IPS DF 6.9 (cell line): ENCODE measurements at places on chromosomes 2 and 18.

DNA sequence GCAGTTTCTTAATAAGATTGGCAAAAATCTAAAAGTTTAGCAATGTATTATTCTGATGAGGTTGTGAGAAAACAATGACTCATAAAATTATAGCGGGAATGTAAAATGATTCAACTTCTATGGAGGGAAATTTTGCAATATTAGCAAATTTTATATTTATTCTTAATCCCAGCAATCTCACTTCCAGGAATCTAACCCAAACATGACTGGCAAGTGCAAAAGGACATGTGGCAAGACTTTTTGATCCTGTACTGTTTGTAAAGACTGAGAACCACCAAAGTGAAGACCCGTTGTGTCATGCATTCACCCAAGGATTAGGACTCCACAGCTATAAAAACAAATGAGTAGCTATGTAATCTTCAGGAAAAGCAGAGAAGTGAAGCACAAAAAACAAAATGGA lies 234.8 kb upstream of the KYNU start:
- H3K4me3 ChIP-seq, result no peak overlapping the region
- H3K36me3 ChIP-seq, result no peaks in the 10 kb centered on the region
- H3K4me1 ChIP-seq, result no peaks in the 10 kb centered on the region
- DNase-seq, result no peak
- H3K27me3 ChIP-seq, result no peaks in the 10 kb centered on the region

DNA sequence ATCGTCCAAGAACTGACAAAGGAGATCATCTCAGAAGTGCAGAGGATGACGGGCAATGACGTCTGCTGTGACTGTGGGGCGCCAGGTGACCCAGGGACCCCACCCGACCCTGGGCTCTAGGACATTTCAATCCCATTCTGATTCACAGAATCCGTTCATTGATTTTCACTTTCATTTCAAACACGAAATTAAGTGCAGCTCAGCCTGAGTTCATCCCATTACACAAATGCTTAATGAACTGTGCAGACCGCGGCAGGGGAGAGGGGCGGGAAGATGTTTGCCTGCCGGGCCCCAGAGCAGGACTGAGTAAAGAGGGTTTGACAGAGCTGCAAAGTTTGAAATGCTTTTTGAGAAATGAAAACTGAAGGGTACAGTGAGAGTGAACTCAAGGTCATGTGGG lies 67.1 kb downstream of the ITGB1BP1 start:
- no peaks in the 10 kb centered on the region; the same call in 1 of the 2 replicates for H3K36me3 ChIP-seq
- no peak overlapping the region for H3K4me3 ChIP-seq
- H3K4me1 ChIP-seq, result no peaks in the 10 kb centered on the region; the same call in 1 of the 2 replicates
- no peak overlapping the region for H3K27ac ChIP-seq
- DNase-seq, result no peak

DNA sequence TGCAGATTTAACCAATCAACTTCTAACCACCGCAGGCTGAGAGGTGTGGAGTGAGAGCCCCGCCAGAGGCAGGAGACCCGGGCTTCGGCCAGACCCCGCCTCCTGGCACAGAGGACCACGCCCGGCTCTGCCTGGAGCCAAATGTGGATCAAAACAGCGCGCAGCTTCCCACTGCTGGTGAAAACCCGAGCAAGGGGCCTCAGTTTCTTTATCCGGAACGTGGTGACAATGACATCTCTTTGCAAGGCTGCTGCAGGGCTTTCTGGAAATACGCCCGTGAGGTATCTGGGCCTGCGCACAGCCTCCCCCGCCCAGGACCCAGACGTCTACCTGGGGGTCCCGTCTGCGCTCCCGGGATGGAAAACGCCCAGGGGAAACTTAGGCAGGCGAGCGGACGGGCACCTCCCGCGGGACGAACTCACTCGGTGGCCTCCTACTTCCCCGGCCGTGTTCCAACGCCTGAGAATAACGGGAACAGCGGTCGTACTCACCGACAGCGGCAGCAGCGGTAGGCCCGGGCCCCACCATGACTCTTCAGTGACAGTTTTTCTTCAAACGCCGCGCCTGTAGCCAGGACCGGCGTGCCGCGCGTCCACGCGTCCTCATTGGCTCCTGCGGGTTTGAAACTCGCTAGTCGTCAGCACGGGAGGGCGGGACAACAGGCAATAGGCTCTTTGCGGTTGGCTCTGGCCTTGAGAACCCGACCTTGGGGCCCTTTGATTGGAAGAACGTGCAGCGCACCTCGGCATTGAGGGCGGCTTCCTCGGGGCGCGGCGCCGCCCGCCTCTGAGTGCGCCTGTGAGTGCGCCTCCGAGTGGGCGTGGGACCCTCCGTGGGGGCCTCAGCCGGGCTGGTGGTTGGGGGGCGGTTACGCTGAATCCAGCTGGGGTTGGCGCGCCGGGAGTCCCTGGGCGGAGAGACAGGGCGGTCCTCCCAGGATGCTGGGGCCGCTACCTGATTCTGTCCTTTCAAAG lies at the start of gene CKAP2L:
Gene CKAP2L, minus strand, starts transcription at position 539 of the 974 bp plus-strand sequence. Its CDS starts 11 bp downstream, at position 528.
- H3K27ac ChIP-seq, result no peak within 1 kb of the TSS
- no peaks in the 10 kb centered on the region for H3K27me3 ChIP-seq
- 0 out of 2 replicates have a peak, but pooled peaks cover 1% of the 10 kb centered on the region for H3K4me1 ChIP-seq
- DNase-seq, result peak; percentile 95
- H3K4me3 ChIP-seq, result peak within 1 kb of the TSS; percentile 80; the same call in 1 of the 2 replicates
- no peaks in the 10 kb centered on the region; the same call in 1 of the 2 replicates for H3K36me3 ChIP-seq

GRCh38 chr2:49950646-49951045 lies 796.3 kb upstream of the FSHR start:
- no peaks in the 10 kb centered on the region for H3K27me3 ChIP-seq
- H3K36me3 ChIP-seq, result no peaks in the 10 kb centered on the region
- no peak overlapping the region for H3K4me3 ChIP-seq
- H3K27ac ChIP-seq, result no peak overlapping the region
- H3K4me1 ChIP-seq, result no peaks in the 10 kb centered on the region
- DNase-seq, result no peak

- H3K4me1 ChIP-seq, result no peaks in the 10 kb centered on the region
- no peak for DNase-seq
- no peak overlapping the region for H3K4me3 ChIP-seq
- H3K36me3 ChIP-seq, result no peaks in the 10 kb centered on the region
Measured at GRCh38 chr2:63772061-63772460, 69.6 kb upstream of the UGP2 start.

DNA sequence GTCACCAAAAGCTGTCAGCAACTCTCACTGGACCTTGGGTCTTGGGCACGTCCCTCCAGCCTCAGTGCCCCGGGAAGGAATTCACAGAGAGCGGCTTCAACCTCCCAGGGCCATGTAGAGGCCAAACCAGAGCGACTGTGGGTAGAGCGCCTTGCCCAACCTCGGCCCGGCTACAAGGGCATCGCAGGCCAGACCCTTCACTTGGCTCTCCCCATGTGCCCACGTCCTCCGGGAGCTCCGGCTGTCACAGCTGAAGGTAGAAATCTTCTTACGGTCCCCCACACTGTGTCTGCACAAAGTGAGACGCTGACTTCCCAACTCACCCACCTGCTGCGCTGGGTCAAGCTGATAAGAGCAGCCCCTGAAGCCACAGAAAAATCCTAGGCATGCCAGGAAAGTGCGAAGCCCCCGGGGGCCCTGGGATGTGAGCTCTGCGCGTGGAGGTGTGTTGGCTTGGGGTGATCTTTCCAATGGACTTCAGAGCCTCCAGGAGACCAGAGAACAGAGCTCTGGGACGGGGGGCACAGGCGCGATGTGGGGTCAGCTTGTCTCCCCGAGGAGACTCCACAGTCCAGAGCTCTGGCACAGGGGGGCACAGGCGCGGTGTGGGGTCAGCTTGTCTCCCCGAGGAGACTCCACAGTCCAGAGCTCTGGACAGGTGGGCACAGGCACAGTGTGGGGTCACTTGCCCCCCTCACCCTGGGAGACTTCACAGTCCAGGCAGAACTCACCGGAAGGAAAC lies 105.5 kb downstream of the RTP5 start:
- no peaks in the 10 kb centered on the region for H3K27me3 ChIP-seq
- H3K27ac ChIP-seq, result no peak overlapping the region
- no peaks in the 10 kb centered on the region for H3K4me1 ChIP-seq
- H3K4me3 ChIP-seq, result no peak overlapping the region
- no peak for DNase-seq

DNA sequence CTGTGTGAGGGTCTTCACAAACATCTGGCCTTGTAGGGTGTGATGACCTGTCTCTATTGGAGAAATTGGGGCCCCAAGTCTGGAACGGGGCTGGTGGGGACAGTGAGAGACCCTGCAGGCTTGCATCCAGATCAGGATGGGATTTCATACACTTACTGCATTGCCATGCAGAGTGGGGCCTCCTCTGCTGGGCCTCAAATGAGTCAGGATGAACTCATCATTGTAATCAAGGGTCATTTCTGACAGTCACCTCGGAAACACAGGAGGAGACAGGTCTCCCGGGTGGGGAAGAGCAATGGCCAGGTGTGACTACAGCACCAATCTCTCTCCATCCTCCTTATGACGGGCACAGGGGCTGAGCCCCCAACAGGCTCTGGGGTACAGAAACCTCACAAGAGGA lies 48.1 kb upstream of the GALR1 start:
- no peak overlapping the region for H3K27ac ChIP-seq
- H3K4me1 ChIP-seq, result no peaks in the 10 kb centered on the region
- no peak overlapping the region for H3K4me3 ChIP-seq
- H3K36me3 ChIP-seq, result no peaks in the 10 kb centered on the region

DNA sequence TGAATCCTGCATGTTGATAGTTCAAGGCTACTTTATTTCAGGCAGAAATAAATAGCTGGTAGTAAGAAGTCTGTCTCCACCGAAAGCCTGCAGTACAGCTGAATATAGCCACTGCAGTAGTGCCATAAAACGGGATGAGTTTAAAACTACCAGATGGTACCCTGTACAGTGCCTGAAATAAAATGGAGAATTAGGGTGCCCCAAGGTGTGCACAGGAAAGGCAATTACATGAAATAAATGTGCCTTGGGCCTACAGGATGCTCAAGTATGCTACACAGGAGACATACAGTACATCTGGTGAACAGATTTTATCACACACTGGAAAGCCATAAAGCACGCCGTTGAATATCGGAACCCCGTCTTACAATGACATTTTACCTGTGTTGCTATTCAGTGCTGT lies 447.7 kb upstream of the HNRNPA3 start:
- no peaks in the 10 kb centered on the region for H3K27me3 ChIP-seq
- no peak overlapping the region for H3K27ac ChIP-seq
- DNase-seq, result no peak
- no peak overlapping the region for H3K4me3 ChIP-seq
- H3K4me1 ChIP-seq, result peaks cover 7% of the 10 kb centered on the region; the same call in 1 of the 2 replicates
- no peaks in the 10 kb centered on the region for H3K36me3 ChIP-seq

- no peak overlapping the region for H3K27ac ChIP-seq
- H3K4me1 ChIP-seq, result 0 out of 2 replicates have a peak, but pooled peaks cover 2% of the 10 kb centered on the region
- H3K4me3 ChIP-seq, result peak overlapping the region; percentile 88; the same call in 1 of the 2 replicates
- H3K36me3 ChIP-seq, result no peaks in the 10 kb centered on the region
- H3K27me3 ChIP-seq, result no peaks in the 10 kb centered on the region; the same call in 1 of the 2 replicates
Measured at GRCh38 chr2:108535357-108535631, 1.0 kb downstream of the LIMS1 start.
